ENCODE measurements at places on chromosomes 7 and 10.

- DNase-seq, result peak; percentile 81
Measured at GRCh38 chr7:117827862-117828261, 45.4 kb downstream of the CTTNBP2 start.

DNA sequence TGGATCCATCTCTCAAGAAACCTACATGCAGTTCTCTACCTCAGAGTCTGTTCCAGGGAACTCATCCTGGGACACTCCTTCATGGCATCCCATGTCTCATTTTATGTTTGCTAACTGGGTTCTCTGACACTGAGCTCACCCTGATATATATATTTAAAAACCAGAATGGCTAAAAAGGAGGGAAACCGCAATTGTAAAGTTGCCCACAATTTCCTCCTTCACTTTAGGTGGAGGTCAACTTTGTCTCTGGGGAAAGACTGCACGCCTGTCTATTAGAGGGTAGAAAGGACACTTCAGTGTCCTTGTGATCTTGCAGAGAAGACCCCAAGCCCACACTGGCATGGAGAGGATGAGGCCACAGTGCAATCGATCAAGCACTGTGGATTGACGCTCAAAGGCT, 131.7 kb downstream of the TEX36 start:
- no peak for DNase-seq

DNA sequence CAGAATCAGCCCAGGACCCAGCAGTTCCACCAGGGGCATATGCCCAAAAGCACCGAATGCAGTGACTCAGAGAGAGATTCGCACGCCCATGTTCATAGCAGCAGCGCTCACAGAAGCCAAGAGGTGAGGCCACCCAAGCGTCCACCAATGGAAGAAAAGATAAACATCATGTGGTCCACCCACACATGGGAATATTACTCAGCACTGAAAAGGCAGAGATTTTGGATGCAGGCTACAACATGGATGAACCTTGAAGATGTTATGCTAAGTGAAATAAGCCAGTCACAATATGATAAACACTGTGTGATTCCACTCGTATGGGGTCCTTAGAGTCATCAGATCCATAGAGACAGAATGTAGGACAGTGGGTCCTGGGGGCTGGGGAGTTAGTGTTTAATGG, 427.4 kb downstream of the DNAJB6 start:
- DNase-seq, result no peak

- no peak for DNase-seq
Measured at GRCh38 chr7:14294637-14295036, 305.2 kb upstream of the ETV1 start.

GRCh38 chr7:136911344-136911743, 42.9 kb downstream of the CHRM2 start:
- DNase-seq, result no peak

GRCh38 chr7:111510584-111511378, 51.5 kb downstream of the IMMP2L start:
- no peak for DNase-seq

GRCh38 chr7:122412441-122412840, 107.9 kb upstream of the FEZF1 start:
- peak; percentile 27 for DNase-seq

- DNase-seq, result no peak
Measured at GRCh38 chr10:34890939-34891338, 75.8 kb upstream of the PARD3 start.

DNA sequence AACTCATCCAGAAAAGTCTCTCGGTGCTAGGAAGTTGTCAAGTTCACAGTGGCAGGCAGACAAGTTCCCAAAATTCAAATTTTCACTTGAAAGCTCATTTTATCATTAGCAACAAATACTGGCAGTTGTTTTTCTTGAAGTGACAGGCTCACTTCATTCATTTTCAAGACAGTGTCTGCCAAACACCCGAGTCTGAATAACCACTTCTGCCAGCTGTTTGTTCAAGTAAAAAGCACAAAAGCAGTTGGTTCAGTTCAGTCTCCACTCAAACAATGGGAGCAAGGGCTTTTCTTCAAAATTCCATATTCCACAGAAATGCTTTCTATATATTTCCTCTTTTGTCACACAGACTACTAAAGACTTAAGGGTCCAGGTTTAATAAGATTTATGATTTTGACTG, 47.7 kb upstream of the ATP6V0A4 start:
- no peak for DNase-seq

DNA sequence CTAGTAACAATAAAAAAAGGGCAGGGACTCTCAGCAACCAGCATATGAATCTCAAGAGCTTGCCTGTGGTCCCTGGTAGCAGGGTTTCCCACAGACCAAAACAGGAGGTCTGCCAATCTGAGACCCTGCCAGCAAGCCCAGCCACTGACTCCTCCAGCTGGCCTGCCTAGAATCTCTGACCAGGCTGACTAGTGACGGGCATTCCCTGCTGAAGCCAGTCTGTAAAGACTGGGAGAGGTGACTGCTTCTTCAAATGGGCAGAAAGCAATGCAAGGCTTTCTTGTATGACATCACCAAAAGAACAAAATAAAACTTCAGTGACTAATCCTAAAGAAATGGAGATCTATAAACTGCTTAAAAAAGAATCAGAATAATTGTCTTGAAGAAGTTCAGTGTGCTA, 249.4 kb downstream of the TCF7L2 start:
- DNase-seq, result peak; percentile 48

DNA sequence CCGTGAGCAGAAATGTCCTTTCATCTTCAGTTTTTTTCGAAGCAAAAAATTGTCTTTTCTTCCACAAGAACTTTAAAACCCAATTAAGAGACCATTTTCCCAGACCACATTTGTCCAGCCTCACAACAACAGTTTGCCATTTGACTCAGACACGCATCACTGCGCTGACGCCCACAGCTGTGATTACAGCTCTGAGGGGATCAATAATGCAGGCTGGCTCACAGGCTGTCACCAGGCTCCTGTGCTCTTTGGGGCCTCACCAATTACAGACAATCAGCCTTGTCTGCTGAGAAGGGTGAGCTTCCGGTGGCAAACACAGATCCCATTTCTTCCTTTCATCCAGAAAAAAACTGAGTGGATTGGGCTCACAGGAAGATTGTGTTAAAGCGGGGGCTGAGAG, 33.3 kb downstream of the DDC start:
- DNase-seq, result no peak

DNA sequence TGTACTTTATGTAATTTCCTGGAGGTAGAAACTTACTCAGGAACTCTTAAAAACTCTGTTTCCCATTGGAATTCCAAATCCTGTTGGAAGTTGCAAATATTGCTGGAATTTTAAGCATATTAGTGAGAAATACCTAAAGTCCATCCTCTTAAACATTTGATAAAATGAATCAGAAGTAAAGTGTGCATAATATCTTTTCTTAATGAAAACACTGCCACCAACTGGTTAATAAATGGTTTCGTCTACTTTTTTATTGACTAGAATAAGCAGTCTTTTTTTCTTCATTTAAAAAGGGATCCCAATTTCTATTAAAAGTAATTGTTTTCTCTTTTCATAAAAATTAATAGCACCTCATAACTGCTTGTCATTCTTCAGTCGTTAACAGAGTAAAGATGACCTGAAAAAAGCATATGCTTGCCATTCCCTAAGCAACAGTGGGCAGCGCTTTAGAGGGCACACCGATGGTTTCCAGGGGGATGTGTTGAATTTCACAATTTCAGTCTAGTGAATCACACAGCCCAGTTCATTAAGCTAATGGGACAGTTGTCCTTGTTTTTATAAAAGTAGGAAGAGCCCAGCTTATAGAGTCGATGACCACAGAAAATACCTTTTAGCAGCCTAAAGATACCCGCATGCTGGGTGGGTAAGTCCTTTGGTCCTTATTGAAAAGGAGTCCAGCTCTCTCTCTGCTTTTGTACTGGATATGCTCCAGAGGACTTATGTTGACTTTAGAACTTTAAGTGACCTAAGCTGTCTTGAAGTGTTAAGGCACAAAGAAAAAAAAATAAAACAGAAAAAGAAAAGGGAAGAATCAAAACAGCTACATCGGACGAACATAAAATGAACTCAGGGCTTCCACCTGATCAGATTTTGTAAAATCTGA, 28.5 kb downstream of the NPS start:
- peak; percentile 15 for DNase-seq

GRCh38 chr7:47198159-47198558, 383.8 kb downstream of the TNS3 start:
- DNase-seq, result no peak

DNA sequence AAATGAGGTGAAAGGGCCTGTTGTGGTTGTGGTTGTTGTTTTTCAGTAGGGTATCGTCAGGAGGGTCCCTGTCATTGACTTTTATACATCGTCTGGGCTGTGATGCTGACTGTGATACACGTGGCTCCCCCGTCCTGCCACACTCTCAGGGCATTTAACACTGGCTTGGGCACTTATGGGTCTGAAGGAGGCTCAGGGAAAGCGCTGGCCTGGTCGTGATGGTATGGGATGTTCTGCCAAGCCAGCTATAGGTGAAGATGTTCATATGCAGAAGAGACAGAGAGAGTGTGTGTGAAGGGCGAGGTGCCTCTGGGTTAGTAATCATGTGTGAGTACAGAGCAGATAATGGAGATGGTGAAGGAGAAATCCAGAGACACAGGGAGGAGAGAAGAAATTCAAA, 158.5 kb downstream of the PRPF18 start:
- no peak for DNase-seq

DNA sequence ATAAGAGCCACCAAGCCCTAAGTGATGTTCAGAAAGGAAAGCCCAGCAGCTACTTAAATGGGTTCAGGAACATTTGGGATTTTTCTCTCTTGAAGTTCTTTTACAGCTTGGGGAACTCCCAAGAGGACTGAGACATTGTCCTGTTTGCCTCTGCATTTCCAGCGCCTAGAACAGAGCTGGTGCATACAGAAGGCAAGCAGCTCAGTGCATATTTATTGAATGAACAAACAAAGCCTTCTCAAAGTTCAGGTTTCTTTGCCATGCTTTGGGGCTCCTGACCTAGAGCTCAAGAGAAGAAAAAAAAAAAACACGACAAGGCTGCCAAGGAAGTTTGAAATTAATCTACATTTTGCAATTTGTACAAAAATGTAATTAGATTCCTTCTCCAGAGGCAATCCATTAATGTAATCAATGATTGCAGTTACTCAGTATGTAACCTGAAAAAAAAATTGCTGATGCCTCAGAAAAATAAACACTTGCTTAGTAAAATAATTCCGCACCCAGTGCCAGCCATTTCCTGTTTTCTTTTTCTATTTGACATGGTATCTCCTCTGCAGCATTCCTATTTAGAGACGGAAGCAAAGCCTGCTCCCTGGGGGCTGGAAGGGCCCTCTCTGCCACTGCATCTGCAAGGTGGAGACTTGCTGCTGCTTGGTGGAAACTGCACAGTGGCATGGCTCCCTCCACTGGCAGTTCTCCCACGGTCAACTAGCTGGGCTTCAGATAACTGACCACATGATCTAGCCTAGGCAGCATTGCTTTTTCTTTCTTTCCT, 157.3 kb downstream of the TMEM178B start:
- DNase-seq, result no peak

DNA sequence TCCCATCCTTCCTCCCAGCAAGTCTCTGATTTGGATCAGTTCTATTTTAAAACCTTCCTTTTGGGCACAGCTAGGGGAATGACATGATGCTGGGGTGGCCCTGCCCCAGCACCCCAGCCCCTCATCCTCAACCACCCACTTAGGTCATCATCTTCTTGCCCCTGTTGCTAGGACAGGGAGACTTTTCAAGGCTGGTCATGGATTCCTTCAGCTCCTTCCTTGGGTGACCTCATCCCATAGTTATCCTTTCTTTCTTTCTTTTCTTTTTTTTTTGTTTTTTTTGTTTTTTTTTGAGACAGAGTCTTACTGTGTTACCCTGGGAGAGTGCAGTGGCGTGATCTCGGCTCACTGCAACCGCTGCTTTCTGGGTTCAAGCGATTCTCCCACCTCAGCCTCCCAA, 127.2 kb downstream of the WDFY4 start:
- no peak for DNase-seq

GRCh38 chr10:103281753-103282152, 4.8 kb downstream of the INA start:
- peak; percentile 8 for DNase-seq

- no peak for DNase-seq
Measured at GRCh38 chr10:3122486-3123205, 49.9 kb downstream of the PITRM1 start.

DNA sequence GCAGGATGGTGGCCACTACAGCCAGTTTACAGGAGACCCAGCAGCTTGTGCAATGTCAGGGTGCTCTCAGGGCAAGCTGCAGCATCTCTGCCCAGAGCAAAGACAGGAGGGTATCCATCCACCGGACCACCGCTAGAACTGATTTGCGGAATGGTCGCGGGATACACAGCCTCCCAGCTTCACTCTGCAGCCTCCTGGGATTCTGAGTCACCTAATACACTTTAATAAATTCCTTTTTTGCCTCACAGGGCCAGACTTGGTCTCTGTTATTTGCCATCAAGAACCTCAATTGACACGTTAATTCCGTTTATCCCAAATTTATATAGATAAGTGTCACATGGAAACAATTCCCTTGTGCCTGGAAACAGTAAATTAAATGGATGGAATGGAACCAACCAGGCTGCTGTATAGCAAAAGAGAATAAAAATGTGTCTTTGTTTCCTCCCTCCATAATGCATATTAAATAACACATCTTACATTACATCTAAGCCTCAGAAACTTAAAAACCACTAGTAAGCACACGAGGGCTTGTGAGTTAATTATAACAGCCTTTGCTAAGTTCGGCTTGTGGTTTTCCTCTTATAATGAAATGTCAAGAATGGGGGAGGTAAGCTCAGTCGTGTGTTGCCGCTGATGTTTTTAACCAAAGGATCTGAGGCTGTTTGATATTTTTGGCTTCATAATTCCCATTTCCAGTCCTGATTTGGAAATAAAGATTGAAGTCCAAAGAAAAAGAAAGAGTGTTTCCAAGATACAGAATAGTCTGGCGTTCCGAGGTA, 52.1 kb downstream of the ADRB1 start:
- DNase-seq, result peak; percentile 31

- DNase-seq, result peak; percentile 43
Measured at GRCh38 chr10:72692994-72693781, 1.2 kb downstream of the MCU start.

GRCh38 chr10:94591461-94592205, 46.0 kb downstream of the HELLS start:
- no peak for DNase-seq

DNA sequence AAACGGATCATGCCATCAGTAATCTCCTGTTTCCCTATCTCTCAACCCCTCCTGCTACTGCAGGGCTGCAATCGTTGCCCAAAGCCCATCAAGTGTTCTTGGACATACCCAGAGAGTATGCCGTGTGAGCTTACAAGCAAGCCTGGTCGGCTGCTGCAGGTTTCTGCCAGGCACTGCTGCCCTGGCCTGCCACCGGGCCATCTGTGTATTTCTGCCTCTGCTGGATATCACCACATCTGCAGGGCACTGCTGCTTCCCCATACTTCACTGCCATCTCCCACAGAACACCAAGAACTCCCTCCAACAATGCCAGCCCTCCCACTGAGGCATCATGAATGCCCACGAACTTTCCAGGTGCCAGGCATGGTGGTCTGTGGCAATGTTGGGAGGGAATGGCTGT, 138.2 kb upstream of the SORCS3 start:
- DNase-seq, result no peak

GRCh38 chr7:121401896-121402295, 5.8 kb upstream of the FAM3C start:
- peak; percentile 30 for DNase-seq

GRCh38 chr7:106629516-106629915, 31.4 kb downstream of the CCDC71L start:
- DNase-seq, result peak; percentile 35

Data from fibroblast of skin of abdomen (primary cell).